Stimulated activated CD8-positive, alpha-beta memory T cell treated with anti-CD3 and anti-CD28 coated beads, Interleukin-4, amount 100 ng/mL, for 1 hour (primary cell): ENCODE measurements at places on chromosomes 12 and 14.

- no peak for DNase-seq
Measured at GRCh38 chr12:124683152-124684124, 116.0 kb upstream of the NCOR2 start.

GRCh38 chr12:12396694-12397093, 39.8 kb downstream of the BORCS5 start:
- no peak for DNase-seq

GRCh38 chr12:2364631-2365051, 311.9 kb downstream of the CACNA1C start:
- DNase-seq = no peak

- no peak for DNase-seq
Measured at GRCh38 chr12:10101042-10101579, 2.3 kb upstream of the CLEC1A start.

DNA sequence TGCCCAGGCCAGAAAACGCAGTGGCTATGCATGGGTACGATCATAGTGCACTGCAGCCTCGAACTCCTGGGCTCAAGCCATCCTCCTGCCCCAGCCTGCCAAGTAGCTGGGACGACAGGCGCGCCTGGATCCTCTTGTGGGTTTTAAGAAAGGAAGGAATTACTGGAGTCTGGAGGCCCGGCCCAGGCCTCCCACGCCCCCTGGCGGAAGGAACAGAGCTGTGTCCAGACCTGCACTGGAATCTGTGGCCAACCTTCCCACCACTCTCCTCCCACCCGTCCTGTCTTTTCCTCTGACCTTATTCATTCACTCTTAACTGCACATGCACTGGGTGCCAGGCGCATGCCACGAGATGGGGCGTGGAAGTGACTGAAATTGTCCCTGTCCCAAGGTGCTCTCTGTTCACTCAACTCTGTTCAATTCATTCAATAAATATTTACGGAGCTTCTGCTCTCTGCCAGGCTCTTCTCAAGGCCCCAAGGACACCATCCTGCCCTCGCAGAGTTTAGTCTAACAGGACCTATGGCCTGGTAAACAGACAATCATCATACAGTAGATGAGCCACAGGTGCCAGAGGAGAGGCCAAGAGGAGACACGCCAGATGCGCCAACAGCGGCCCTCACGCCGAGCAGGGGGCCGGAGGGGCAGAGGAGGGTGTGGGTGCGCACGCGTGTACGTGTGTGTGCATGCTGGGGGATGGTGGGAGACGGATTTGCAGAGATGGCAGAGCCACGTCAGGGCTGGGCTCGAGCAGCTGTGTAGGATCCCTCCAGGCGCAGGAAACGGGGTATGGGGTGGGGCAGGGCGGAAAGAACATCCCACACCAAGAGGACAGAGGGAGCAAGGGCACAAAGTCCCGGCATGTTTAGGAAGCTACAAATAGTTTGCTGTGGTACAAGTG, 13.7 kb upstream of the TMEM106C start:
- DNase-seq = peak; percentile 9

DNA sequence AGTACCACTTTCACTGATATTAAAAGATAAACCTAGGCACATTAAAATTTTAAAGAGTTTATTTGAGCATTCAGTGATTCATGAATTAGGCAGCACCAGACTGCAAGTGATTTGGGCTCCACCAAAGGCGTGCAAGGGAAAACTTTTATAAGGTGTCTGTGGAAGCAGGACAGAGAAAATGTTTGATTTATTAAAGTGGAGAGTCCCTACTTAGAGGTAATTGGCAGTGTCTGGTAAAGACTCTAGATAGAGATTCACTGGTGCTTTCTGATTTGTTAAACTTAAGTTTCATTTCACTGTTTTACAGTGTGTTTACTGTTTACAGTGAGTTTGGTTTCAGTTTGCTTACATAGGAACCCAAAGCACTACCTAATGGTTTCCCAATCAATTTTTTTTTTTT, 72.8 kb downstream of the ANKS1B start:
- no peak for DNase-seq

- no peak for DNase-seq
Measured at GRCh38 chr14:97010491-97011160, 213.4 kb downstream of the VRK1 start.
